Glutamatergic neuron (in vitro differentiated cells): ENCODE measurements at places on chromosomes 12 and 14.

DNA sequence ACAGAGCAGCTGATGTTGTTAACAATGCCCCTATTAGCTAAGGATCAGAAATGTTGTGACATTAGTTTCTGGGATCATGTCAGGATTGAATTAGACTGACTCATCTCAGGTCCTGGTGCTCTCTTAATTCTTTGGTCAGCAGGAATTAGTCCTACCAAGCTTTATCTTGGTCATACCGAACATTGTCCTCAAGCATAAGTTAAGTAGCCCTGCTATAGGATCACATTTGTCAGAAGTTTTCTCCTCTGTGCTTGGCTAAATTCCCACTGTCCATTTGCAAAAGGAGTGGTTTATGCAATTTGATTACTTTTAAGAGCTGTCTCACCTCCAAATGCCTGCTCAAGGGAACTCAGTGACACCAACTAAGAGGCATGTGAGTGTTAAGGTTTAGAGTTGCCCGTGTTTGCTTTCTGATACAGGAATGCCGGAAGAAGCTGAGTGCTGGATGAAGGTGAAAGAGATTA is 48.4 kb upstream of the IFNG-AS1 start:
- DNase-seq = no peak

- no peak for DNase-seq
These were observed 149.1 kb downstream of the NTF3 start for GRCh38 chr12:5581019-5581418.

DNA sequence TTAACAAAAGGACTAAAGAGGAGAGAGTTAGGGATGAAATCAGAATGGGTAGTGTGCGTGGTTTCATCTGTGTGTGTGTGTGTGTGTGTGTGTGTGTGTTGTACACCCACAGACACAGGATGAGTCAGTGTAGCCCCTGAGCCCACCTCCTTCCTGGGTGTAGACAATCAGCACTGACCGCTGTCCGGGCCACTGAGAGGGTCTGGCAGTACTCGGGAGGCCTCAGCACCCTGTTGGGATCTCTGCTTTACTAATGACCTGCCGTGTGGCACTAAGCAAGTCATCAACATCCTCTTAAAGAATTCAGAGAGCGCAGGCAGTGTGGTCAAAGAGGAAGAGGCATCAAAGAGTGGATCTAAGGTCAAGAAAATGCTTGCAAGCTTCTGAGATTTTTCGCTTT is 112.6 kb downstream of the PRMT8 start:
- DNase-seq = no peak

- DNase-seq = no peak
These were observed 441.5 kb downstream of the PRKD1 start for GRCh38 chr14:29486132-29486531.

DNA sequence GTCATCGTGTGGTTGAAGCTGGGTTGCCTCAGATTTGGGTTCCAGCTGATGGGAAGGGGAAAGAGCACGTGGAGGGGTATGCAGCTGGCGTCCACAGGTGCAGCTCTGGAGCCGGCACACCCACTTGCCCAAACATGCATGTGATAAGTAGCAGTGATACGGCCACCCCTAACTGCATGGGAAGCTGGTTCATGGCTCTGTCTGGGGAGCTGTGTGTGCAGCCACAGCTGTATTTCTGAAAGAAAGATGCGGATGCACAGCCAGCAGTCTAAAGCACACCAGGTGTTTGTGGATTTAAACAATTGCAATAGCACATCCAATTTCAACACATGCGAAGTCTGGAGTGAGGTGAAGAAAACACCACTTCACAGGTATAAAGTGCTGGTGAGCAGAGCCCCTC is 181.4 kb downstream of the EFCAB11 start:
- no peak for DNase-seq

DNA sequence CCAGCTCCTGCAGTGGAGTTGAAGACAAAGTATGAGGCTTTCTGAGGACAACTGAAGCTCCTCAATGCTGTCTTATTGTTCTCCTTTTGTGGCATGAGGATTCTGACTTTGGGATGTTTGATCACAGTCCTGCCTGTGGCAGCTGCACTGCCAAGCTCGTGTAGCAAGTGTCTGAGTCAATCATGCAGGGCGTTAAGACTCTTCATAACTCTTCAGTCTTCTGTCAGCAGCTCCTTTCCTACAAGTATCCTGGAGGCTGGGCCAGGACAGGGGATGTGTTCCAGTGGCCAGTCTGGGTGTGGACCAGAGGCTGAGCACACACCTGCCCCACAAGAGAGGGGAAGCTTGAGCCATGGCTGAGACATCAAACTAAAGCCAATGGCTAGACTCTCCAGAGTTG is 94.3 kb downstream of the PELI2 start:
- DNase-seq = no peak

- no peak for DNase-seq
These were observed 66.7 kb downstream of the AACS start for GRCh38 chr12:125131958-125132357.

DNA sequence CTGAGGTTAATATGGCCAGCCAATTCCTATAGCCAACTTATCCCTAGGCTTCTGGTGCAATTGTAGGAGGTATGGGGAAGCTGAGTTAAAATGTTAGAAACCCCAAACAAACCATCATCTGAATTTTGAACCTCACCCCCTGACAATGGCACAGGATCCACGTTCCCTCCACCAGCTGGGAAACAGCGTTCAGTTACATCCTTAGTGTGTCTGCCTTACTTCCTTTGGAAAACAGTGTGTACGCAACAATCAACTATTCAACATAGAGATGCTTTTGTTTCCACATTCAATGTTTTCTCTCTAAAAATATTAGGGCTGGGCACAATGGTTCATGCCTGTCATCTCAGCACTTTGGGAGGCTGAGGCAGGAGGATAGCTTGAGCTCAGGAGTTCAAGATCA is 203.4 kb downstream of the TTC7B start:
- no peak for DNase-seq
